ENCODE measurements at places on chromosomes 4 and X.

- no peak for DNase-seq
Measured at GRCh38 chrX:150362599-150363481, at the start of gene MAMLD1. Gene MAMLD1, plus strand, starts transcription at chrX:150363317. Its CDS starts 82,200 bp downstream, at chrX:150445517.

- no peak for DNase-seq
Measured at GRCh38 chr4:114399105-114399504, 199.5 kb upstream of the UGT8 start.

DNA sequence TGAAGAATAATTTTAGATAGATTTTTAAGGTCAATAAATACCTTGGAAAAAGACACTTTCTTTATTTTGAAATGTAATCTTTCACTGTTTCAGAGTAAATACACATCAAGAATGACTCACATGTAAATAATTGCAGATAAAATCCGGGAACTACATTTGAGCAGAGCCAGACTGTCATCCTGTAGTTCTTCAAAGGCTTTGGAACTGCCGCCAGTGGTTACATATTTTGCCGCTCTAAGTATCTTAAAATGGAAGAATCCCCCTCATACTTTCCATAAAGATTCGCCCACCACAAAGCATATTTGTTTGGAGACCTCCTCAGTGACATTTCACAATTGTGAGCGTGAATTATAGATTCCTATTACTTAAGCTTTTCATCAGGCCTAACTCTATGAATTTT lies 607.8 kb upstream of the ZFP42 start:
- DNase-seq = no peak

DNA sequence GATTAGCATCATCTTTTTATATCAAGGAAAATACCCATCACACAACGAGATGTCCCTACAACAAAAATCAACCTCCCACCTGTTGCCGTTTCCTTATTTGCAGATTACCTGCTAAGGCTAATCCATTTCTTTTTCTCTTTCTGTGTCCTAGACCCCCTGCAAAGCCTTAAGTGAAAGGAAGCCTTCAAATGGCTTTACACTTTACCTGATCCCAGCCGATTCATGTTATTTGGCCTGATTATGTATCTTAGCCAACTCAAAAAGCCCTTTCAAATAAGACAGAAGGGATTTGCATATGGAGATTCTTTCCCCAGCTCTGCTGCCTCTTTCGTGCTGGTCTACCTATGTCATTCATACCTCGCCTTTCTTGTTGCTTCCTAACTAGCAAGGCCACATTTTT lies 14.4 kb downstream of the ABCG2 start:
- no peak for DNase-seq

DNA sequence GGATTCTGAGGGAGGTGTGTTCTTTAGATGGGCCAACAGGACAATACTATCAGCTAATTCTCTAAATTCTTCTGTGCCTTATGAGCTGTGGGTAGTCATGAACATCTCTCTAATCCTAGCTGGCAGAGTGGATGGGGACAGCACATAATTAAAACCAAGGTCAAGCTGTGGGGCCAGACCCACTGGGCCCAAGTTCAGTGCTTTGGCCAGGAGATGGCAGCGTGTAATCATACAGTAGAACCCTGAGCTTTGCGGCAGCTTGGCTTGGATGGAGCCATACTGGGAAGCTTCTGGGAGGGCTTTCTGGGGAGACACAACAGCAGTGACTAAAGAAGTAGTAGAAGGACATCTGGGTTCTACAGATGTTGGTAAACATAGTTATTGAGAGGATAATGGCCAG lies 140.3 kb upstream of the CXCL13 start:
- no peak for DNase-seq

- no peak for DNase-seq
Measured at GRCh38 chr4:187889651-187890050, 105.9 kb upstream of the ZFP42 start.

GRCh38 chrX:86830685-86831084 lies 682.4 kb downstream of the DACH2 start:
- DNase-seq = no peak

- DNase-seq = no peak
Measured at GRCh38 chrX:18701621-18702361, 5.7 kb upstream of the PPEF1 start.

- DNase-seq = no peak
Measured at GRCh38 chrX:47321823-47322371, 48.5 kb upstream of the ZNF157 start.

GRCh38 chrX:77668391-77669237 lies 117.4 kb downstream of the ATRX start:
- no peak for DNase-seq

- no peak for DNase-seq
Measured at GRCh38 chr4:123379392-123379791, 17.2 kb upstream of the SPRY1 start.

GRCh38 chrX:1537031-1537715 lies at the start of gene P2RY8:
Gene P2RY8, minus strand, starts transcription at chrX:1537185. Its CDS starts 70,627 bp downstream, at chrX:1466558.
- peak; percentile 51 for DNase-seq

DNA sequence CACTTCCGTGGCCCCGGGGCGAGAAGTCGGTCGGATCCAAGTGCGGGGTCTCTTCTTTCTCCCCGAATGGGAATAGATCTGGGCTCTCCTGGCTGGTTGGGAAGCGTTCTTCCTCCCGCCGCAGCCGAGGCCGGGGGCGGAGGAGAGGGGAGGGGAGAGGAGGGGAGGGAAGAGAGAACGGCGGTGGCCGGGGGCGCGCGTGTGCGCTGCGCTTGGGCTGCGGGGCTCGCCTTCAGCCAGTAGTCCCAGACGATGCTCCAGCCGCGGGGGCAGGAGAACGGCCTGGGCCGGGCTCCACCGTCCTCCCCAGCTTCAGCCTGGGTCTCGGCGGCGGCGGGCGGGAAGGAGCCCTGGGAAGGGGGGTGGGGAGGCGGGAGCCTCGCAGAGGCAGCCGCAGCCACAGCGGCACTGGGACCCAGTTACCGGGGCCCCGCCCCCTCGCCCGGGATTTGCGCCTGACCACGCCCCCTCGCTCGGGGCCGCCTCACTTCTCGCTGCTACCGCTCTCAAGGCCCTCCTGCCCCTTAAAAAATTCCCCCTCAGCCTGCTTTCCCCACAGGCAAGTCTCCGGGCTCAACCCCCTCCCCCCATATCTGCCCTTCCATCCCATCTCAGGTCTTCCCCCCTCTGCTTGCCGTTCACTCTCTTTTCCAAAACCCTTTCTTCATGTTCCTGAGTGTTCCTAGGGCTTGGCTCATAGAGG lies at the start of gene FGD1:
Gene FGD1 (minus strand): TSS at position 421 of the 703 bp plus-strand sequence. CDS start 802 bp downstream, outside the sequence.
- DNase-seq = no peak

DNA sequence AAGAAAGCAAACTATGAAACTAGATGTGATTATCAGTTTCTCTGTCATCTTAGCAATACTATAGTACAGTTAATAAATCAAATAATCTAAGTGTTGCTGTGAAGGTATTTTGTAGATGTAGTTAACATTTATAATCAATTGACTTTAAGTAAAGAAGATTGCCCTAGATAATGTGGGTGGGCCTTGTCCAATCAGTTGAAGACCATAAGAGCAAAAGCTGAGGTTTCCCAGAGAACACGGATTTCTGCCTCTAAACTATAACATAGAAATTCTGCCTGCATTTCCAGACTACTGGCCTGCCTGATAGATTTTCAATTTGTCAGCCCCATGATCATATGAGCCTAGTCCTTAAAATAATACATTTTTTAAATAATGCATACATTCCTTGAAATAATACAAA lies 222.9 kb downstream of the PCDH18 start:
- no peak for DNase-seq

DNA sequence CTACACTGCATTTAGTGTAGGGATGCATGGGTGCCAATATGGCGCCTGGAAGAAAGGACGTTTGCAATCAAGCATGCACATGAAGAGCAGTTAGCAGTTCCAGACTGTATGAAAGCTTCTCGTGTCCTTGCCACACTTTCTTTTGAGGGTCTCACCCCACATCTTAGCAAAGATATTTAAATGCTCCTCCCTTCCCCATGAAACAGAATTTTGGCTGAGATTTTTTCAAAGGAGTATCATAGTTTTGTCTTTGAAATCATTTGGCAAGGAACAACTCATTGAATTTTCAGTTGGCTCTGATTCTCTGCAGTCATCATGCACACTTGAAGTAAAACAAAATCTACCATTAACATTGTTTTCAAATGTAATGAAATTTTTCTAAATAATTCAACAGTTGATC lies 39.6 kb upstream of the STIM2 start:
- DNase-seq = no peak

DNA sequence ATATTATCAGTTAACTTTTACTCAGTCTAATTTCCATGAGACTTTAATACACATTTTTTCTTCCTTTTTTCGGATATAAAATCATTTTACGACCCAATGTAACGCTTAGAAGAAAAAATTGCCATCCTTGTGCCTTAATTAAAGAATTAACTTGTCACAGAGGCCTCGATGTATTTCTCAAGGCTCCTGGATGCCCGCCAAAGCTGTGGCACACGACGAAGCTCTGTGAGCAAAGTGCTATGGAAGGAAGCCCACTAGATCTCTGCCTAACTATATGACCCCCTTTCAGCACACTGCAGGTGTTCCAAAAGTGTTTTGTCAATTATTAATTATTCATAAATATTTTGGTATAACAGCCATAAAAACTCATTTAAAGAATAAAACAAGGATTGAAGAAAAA lies 54.4 kb downstream of the TAPT1 start:
- DNase-seq = no peak

- DNase-seq = no peak
Measured at GRCh38 chrX:45849261-45849862, 648.7 kb upstream of the DIPK2B start.

DNA sequence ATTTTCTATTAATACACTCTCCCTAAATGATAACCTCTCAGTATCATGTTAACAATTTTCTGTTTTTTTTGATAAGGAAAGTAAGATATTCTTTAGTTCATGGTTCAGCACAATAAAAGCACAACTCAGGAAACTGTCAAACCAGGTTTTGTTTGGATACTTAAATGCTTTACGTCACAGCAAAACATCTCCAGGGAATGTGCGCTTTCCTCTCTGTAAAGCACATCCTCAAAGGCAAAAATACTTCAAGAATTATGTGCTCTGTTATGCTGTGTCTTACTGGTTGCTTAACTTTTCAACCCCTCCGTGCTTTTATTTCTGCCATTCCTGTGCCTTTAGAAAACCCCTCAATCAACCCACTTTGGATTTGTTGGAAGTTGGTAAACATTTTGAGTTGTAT lies 27.8 kb downstream of the SNX25 start:
- DNase-seq = no peak

GRCh38 chr4:142719854-142720541 lies 126.1 kb downstream of the INPP4B start:
- DNase-seq = no peak

DNA sequence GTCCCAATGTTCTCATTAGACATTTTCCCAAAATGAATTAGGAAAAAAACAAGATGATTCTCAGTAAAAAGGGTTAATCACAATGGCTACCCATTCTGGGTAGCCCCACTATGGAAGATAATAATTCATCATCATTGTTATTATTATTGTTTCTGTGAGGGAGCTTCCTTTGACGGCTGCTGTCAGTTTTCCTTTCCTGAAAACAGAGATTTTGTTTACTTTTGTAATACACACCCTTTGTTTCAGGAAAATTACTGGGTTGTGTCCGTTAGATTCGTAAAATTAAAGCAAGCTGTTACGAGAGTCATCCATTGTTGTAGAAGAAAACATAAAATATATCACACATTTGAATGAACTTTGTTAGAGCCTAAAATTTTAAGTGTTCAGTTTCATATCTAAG lies 192.9 kb upstream of the ANKRD50 start:
- DNase-seq = no peak

- no peak for DNase-seq
Measured at GRCh38 chr4:153618833-153619232, 65.2 kb upstream of the TLR2 start.

DNA sequence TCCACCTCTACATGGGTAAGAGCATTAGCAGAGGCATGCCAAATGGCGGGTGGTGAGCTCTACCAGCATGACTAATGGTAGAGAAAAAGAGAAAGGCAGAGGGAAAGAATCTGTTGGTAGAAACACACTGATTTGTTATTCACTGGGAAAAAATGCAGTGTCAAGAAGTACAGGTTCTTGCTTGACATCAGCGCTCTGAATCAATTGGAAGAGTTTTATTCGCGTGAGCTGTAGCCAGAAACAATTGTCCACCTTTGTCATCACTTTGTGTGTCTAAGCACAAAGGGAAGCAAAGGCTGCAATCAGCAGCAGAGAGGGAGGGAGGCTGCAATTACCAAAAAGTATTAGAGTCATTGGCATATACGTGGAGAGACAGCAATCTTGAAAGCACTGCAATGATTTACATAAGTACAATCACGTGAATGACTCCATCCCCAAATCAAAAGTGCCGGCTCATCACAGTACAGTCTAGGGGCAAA lies 67.7 kb upstream of the HS3ST1 start:
- no peak for DNase-seq

- DNase-seq = no peak
Measured at GRCh38 chr4:2275546-2276251, 13.8 kb upstream of the MXD4 start.

DNA sequence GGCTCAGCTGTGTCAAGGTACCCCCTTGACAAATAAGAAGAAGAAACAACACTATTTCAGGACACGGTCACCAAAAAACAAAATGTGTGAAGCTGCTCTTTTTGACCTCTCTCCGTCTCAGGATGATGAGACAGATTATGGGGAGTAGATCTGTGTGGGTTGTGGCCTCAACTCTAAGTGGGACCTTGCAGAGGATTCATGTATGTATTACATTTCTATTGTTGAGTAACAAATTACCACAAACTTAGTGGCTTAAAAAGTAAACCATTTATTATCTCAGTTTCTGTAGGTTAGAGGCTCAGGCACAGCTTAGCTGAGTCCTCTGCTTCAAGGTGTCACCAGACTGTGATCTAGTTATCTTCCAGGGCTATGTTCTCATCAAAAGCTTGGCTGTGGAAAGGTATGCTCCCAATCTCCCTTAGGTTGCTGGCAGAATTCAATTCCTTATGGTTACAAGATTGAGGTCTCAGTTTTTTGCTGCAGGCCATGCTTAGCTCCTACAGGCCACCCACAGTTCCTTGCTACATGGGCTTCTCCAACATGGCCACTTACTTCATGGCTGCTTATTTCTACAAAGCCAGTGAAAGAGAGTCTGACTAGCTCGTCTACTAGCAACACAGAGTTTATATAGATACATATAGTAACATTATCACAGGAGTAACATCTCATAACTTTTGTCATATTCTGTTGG lies 28.1 kb downstream of the DGKK start:
- DNase-seq = no peak

- DNase-seq = no peak
Measured at GRCh38 chr4:108116423-108117168, 52.1 kb downstream of the LEF1 start.

Data from activated CD8-positive, alpha-beta memory T cell treated with anti-CD3 and anti-CD28 coated beads for 48 hours (primary cell).